NCI-H1105 (cell line): ENCODE measurements at places on chromosomes 12 and 14.

DNA sequence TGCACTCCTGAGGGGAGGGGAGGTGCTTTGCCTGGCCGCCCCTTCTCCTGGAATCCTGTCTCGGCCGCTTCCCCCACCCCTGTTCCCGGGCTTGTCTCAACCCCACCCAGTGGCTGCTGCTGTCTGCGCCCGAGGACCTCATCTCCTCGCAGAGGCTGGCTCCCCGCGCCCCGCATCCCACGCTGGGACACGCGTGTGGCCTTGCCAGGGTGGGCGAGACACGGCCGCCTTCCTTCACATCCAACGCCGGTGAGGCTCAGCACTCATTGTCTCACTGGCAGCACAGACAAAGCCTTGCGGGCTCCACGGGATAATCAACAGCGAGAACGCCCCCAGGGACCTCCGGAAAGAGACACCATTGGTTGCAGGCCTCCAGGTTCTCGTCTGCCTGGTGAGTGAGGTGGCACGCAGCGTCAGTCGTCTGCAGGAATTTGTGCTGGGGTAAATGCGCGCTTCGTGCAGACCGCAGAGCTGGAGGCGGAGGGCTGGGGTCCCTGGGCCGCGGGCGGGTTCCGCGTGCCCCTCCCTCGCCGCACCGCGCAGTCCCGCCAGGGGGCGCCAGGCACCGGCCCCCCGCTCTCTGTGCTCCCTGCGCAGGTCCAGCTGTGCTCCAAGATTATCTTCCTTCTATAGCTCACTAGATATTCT lies 26.8 kb downstream of the CCDC177 start:
- no peak for DNase-seq

GRCh38 chr14:75591331-75591946 lies 13.0 kb downstream of the FLVCR2 start:
- DNase-seq = no peak

GRCh38 chr14:47438650-47439140 lies 236.7 kb downstream of the MDGA2 start:
- no peak for DNase-seq

DNA sequence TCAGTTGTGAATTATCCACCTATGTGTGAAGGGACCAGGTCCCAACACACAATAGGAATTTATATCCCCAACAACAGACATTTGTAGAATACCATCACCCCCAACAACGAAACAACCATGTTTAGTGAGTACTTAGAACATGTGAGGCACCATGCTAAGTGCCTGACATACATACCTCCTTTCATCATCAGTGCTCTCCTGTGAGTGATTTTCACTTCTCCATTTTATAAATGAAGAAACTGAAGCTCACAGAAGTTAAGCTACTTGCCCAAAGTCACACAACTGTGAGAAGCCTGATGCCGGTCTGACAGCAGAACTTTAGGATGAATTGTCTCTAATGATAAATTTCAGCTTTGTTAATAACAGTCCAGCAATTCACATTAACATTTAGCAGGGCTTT lies 35.4 kb downstream of the SPTB start:
- DNase-seq = no peak

- DNase-seq = no peak
Measured at GRCh38 chr12:125968413-125968812, 903.2 kb downstream of the AACS start.

DNA sequence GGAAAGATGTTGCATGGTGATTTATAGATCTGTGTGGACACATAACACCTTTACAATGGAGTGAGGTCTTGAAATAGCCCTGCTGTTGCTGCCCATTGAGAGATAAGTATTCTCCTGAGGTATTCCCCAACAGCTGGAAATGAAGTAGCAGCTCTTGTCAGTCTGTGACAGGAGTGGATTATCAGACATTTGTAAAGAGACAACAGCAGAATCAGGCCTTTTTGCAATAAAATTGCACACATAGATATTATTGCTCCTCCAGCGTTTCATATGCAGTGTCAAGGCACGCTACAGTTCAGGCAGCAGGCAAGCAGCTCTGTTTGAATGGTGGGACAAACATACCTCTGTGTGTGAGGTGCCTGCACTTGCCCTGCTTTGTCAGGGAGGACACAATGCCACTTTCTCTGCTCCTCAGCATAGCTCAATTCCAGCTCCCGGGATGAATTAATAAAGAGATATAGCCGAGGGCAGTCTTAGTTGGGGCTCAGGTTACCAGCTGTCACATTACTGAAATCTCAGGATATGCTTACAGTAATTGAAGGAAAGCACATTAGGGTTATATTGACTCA lies 49.4 kb downstream of the BICD1 start:
- DNase-seq = no peak

- no peak for DNase-seq
Measured at GRCh38 chr12:116646901-116647300, 87.7 kb downstream of the MAP1LC3B2 start.
